Cortex of kidney (tissue), 1 donor: ENCODE measurements at places on chromosomes 5 and 9.

DNA sequence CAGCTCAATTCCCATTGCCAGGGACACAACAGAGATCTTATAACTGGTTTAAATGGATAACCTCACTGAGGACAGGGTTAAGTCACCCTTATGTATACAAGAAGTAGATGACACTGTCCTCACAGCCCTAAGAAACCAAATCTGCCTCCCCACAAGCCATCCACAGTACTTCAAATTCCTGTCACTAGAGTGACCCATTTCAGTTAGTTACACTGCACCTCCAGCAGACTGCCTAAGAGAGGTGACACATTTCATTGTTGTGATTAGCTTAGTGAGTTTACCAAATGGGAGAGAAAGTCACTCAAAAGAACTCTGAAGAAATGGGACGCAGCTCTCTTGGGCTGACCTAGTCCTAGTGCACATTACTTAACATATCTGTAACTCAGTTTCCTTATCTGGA is 53.6 kb upstream of the HTR1A start:
- DNase-seq = no peak

- DNase-seq = no peak
These were observed 87.2 kb downstream of the HMCN2 start for GRCh38 chr9:130352586-130353285.

DNA sequence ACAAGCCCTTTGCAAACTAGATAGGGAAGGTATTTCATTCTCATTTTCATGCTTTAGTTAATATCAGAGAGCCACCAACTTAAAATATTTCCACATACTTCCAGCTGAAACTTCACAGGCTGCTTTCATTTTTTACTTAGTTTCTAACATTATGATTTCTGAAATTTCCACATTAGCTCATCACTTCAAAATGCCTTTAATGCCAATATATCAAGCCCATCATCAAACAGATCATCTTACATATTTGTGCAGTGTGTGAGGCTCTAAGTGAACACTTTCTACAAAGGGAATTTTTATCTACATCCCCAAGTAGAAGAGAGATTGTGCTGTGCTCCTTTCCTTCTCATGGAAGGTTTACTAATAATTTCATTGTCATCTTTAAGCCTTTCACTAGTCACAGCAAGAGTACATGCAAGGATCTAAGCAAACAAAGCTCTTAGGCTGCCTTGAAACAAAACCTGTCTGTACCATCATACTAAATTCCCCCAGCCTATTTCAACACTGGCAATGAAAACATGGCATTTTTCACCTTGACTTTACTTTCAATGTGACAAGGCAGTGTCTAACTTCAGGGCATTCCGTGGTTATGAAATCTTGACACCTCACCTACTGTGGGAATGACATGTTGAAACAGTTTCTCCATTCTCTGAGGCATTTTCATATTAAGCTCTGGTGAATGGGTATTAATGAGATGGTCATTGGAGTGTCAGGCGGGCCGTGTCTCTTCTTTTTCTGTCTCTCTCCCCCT is 45.4 kb downstream of the PPP2R2B start:
- no peak for DNase-seq

DNA sequence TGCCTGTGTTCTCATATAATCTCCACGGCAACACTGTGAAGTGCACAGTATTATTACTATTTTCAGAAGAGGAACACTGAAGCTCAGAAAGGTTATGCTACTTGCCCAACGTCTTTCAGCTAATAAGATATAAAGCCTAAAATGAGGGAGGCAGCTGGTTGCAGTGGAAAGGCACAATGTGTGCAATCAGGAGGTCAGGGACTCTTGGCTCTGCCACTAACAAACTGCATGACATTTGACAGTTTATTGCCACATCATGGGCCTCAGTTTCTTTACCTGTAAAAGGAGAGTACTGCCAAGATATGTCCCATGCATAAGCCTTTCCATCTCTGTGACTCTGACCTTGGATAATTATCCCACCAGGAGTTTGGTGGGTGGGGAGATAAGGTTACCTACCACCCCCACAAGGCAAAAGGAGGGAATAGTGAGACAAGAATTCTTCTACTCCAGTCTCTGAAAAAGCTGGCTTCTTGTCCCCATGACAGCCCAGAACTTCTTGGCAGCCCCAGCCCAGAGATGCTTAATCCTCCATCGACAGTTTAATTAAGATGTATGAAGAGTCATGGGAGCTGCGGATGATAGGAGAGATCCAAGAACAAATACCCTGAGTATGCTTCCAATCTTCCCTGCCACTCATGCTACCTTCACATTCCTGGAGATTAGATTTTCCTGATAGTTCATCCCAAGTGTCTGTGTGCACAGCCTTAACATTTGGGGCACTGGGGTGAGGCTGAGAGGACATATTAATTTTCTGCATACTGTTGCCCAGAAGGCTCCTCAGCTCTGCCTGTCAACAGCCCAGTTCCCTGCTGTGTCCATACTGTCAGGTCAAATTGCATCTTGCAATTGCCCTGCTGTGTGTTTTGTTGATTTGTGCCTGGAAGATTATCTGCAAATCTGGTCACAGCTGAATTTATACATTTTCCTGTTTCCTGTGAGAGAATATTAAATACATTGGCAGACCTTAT is 271.2 kb downstream of the FAM114A2 start:
- no peak for DNase-seq

DNA sequence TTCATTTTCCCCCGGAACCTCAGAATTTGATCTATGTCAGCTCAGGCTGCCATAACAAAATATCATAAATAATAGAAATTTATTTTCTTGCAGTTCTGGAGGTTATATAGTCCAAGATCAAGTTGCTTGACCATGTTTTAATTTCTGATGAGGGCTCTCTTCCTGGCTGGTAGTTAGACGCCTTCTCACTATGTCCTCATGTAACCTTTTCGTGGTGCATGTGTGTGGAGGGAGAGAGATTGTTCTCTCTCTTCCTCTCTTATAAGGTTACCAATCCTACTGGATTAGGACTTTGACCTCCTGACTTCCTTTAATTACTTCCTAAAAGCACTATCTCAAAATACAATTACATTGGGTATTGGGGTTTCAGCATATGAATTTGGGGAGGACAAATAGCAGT is 198.6 kb downstream of the SH3GL2 start:
- DNase-seq = no peak

DNA sequence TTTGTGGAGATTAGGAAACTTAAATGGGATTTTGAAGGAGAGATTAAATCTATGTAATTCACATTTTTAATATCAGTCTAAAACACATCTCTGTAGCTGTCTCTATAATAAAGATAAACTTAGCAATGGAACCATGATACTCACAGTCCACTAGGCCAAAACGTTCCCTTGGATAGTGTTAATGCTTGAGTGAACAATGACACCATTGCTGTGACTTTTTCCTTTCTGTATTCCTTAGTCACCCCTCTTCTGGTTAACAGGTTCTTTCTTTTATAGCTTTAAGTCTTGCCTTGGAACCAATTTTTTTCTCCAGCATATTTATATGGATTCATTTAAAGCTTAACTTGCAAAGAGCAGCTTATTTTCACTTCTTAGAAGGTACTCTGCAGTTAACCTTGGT is 63.3 kb downstream of the INSL6 start:
- DNase-seq = no peak

DNA sequence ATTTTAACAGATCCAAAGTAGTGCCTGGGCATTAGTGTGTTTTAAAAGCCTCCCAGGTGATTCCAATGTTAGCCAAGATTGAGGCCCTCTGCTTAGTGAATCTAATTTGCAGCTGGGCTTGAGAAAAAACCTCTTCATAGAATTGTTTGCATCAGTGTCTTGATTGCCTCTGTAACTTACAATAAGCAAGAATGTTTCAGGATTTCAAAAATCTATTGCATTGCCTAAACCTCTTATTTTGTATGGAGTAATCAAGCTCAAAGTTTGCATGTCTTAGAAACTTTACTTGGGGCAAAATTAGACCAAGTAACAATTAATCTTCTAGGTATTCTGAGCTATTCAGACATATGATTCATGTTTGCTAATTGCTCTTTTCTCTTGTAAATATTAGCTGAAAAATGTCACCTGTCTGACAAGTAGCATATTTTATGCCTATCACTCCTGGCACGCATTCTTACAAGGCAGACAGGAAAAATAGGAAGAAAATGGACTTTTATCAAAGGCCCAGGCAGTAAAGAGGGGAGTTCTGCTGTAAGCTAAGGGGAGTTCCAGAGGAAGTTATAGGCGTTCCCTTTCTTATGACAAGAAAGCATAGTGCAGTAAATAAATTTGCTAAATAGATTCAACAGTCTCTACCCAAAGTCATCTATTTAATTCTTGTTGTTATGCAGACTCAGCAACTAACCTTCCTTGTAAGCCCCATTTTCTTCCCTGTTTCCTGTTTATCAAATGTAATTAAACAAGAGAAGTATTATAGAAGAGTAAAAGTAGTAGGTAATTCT is 21.0 kb downstream of the PDCD1LG2 start:
- no peak for DNase-seq

GRCh38 chr9:98772364-98773155 is 23.8 kb downstream of the ANKS6 start:
- no peak for DNase-seq

- DNase-seq = no peak
These were observed 109.4 kb downstream of the CARTPT start for GRCh38 chr5:71828291-71829040.

GRCh38 chr9:105438141-105438806 is 9.6 kb upstream of the FSD1L start:
- DNase-seq = no peak

- DNase-seq = no peak
These were observed 106.3 kb upstream of the SPOCK1 start for GRCh38 chr5:137605411-137605810.

- no peak for DNase-seq
These were observed 33.2 kb downstream of the GRIN3A start for GRCh38 chr9:101705135-101705661.

GRCh38 chr5:143130613-143131305 is 272.7 kb downstream of the NR3C1 start:
- no peak for DNase-seq

- no peak for DNase-seq
These were observed 173.2 kb upstream of the FBN2 start for GRCh38 chr5:128711216-128711615.

DNA sequence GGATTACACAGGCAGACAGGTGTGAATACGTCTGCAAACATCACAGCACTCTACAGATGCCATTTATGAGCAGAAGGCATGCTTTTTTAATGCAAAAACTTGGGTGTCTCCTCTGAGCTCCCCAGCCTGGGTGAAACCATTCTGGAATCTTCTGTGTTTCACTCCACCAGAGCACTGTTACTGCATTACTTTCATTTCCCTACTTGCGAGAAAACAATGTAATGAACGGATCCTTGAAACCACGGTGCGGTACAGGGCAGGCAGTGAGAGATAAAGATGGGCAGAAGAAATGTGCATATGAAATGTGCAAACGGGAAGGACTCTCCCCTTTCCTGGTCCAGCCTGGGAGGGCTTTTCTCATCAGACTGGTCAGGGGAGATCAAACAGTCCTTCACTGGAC is 584.3 kb upstream of the KLF4 start:
- no peak for DNase-seq

GRCh38 chr5:7518947-7519560 is 123.1 kb downstream of the ADCY2 start:
- no peak for DNase-seq

DNA sequence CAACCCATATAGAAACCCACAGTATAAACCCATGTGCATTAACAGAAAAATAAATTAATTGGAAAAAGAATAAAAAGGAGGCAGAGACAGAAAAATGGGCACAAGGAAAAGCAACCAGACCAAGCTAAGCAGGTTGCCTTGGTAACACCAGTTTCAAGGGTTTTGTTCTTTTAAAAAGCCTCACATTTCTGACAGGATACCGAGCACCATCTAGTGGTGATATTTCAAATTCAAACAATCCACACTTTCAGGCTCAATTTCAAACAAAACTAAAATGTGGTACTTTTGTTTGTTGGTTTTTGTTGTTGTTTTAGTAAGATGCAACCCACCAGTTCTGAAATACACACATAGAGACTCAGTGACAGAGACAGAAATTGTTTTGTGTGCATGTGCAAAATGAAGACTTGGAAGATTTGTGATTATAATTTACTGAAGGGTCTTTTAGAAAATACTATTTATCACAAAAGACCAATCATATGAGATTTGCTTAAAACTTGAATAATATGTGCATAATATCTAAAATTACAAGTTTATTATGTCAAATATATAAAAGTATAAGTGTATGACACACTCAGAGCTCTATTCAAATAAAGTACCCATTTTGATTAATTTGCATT is 318.2 kb downstream of the SLCO4C1 start:
- no peak for DNase-seq

- no peak for DNase-seq
These were observed 51.2 kb downstream of the DIAPH1 start for GRCh38 chr5:141567513-141568117.

DNA sequence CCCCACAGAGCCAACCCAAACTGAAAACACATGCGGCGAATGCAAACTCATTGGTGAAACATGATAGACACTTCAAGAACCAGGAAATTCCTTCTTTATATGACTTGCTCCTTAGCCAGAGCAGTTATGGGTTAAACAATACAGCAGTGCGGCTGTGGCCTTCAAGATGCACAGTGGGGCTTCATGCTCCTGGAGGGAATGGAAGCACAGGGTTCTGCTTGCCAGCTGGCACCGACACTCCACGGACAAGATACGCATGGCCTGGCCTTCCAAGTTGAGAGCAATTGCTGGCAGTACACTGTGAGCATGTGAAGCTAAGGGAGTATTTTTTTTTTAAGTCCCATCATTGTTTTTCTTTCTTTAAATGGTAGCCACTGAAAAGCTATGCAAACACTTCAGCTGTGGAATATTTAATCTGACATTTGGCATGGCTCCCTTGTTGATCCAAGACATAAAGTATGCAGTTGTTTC is 451.6 kb upstream of the CD180 start:
- no peak for DNase-seq

DNA sequence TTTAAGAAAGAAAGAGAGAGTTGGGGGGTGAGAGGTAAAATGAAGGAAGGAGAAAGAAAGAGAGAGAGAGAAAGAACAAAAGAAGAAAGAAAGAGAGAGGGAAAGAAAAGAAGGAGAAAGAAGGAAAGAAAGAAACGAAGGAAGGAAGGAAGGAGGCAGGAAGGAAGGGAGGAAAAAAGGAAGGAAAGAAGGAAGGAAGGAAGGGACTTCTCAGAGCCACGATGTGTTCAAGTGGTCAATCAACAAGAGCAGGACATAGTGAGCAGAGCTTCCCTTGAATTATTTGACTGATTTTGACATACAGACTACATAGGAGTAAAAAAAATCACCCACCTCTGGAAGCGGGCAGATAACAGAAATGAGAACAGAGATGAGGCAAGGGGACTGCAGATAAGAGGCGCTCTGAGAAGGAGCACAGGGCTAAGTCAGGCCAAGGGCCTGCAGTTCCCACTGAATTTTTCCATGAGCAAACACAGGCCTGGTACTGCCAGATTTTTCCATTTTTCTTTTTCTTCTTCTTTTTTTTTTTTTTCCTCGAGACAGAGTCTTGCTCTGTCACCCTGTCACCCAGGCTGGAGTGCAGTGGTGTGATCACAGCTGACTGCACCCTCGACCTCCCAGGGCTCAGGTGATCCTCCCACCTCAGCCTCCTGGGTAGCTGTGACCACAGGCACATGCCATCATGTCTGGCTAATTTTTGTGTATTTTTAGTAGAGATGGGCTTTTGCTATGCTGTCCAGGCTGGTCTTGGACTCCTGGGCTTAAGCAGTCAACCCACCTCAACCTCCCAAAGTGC is 77.7 kb upstream of the IL17B start:
- DNase-seq = no peak
